Right ventricle myocardium superior (tissue), 1 donor: ENCODE measurements at places on chromosomes 3 and 15. TPM values are rescaled to one million over a fixed set of nuclear protein-coding genes. Genes with fewer than 3 reads are reported as not detected.

Gene RAD51
- total RNA-seq = 0.43 TPM

DNA sequence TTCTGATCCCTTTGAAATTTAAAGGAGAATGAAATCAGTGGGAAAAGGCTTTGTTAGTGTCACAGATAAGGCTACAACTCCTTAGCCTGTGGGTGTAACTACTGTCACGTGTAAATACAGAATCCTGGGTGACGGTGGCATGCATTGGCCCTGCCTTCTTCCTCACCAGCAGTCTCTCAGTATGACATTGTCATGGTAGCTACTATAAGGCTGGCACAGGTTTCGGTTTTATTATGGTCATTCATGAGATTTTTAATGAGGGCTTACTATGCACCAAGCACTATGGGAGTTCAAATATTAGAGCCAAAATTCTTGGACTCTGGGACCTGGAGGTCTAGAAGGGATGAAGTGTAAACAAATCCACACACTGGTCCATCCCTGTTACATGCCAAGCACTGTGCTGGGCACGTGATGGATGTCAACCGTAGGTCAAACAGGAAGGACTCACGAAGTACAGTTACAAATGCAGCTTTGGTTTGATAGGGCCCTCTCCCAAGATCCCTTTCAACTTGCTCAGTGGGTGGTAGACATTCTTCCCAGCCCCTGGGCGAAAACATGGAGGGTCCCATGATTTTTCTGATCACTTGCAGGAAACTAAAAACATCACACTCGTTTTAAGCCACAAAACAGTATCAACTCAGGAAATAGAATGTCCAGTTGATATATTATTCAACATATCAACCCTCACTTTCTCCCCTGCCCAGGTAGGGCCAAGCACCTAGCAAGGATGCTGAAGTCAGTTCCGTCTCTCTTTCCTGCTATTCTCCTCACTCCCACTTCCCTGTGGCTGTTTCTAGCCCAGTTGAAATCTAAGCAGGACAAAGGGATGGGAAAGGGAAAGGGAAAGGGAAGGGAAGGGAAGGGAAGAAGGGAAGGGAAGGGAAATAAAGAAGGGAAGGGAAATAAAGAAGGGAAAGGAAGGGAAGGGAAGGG, 25.3 kb downstream of the BFSP2 start:
- DNase-seq = no peak

DNA sequence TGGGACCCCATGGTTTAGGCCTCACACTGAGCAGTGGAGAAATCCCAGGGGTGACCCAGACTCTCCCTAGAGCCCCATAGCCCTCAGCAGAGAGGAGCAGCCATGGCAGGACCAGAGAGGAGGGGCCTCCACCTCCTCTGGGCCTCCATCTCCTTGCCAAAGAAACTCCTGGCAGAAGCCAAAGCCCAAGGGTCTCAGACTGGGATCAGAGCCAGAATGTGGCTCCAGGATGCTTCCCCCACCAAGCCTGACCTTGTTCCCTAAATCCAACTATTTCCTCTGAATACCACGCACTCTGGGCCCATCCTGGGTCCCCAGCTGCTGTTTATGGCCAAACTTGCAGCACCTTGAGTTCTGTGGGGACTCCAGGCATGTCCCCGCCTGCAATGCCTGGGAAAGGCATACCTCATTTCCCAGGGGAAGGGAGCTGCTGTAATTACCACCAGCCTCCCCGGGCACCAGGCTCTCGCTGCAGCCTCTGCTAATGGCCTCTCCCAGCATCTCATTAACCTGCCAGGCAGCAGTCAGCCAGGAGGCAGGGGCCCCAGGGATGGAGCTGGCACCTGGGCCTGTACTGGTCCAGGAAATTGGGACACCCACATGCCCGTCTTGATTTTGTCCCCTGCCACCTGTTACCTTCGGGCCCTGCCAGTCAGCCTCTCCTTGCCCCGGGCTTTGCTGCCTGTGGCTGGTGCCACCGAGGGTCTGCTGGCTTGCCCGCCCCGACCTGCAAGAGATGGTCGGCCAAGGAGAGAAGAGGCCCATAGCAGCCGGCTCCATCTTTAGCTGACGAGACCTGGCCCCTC, 4.6 kb downstream of the CCDC9B start:
- DNase-seq = no peak

Gene SNX4
- total RNA-seq = 17.4 TPM

DNA sequence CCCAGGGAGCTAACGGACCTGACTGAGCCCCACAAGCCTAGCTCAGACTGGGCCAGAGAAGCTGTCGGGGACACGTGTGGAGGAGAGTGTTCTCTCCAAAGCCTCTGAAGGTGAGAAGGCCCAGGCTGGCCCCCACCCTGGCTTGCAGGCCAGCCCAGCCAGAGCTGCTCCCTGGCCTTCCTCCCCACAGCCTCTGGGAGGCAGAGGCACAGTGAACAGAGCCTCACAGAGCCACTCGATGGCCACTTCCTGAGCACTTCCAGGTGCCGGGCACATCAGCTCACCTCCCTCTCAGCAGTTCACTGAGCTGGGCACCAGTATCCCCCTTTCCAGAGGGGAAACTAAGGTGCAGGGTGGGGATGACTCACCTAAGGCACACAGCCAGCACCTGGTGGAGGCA, 109.4 kb upstream of the LINGO1 start:
- no peak for DNase-seq

Gene ECT2
- 4.2 TPM for total RNA-seq

DNA sequence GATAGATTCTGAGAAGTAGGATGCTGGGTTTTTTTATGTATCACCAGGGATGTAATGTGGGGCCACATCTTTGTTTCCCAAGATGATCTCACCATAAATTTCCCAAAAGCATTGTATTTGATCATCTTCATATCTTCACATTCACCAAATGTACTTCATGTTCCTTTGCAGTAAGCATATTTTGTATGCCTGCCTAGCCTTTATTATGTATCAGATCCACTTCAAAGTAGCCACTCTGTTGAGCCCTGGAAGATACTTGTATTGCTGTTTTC, 14.2 kb upstream of the GATM start:
- no peak for DNase-seq

Gene ATP13A5
- not detected for total RNA-seq

Gene LRRK1
- total RNA-seq = 3.0 TPM

- no peak for DNase-seq
Observed at GRCh38 chr3:194481103-194481502, 5.7 kb downstream of the ATP13A3 start.

DNA sequence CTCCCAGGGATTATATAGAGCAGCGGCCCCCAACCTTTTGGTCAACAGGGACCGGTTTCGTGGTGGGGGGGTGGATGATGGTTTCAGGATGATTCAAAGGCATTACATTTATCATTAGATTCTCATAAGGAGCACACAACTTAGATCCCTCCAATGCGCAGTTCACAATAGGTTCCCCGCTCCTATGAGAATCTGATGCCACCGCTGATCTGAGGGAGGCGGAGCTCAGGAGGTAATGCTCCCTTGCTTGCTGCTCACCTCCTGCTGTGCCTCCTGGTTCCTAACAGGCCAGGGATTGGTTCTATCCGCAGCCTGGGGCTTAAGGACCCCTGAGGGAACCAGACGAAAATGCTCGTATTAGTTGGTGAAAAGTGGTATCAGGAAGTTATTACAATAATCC, 1.3 kb upstream of the HACD2 start:
- DNase-seq = no peak

Gene CYP1A2
- total RNA-seq = not detected

Gene C3orf20
- not detected for total RNA-seq

GRCh38 chr3:40908612-40909011, 290.7 kb upstream of the CTNNB1 start:
- DNase-seq = no peak

- DNase-seq = no peak
Observed at GRCh38 chr3:23161896-23162570, 41.1 kb upstream of the UBE2E2 start.
